H1 (cell line): ENCODE measurements at places on chromosomes 1 and 21. TPM values are rescaled to one million over a fixed set of nuclear protein-coding genes. Genes with fewer than 3 reads are reported as not detected.

GRCh38 chr1:147600119-147601111 is 59.1 kb downstream of the BCL9 start:
- no peak for DNase-seq
- peaks cover 2% of the 10 kb centered on the region for H3K4me1 ChIP-seq
- peak overlapping the region; percentile 17; the same call in 1 of the 2 replicates for H3K27ac ChIP-seq
- no peaks in the 10 kb centered on the region for H3K36me3 ChIP-seq

Gene CYP4Z1
- not detected in 2 replicates for polyA plus RNA-seq

Gene KCNK2
- 0.22 and 0.59 TPM in 2 replicates for polyA plus RNA-seq

Gene GCSAML
- polyA plus RNA-seq: not detected in 2 replicates

- H3K27me3 ChIP-seq: no peaks in the 10 kb centered on the region
- H3K27ac ChIP-seq: no peak overlapping the region
- no peaks in the 10 kb centered on the region; the same call in 1 of the 2 replicates for H3K4me1 ChIP-seq
- no peak overlapping the region for H3K4me3 ChIP-seq
Measured at GRCh38 chr1:92883297-92883696, 51.5 kb downstream of the RPL5 start.

GRCh38 chr1:119516680-119517079 is 9.7 kb downstream of the HSD3B1 start:
- H3K4me3 ChIP-seq: no peak overlapping the region
- H3K27me3 ChIP-seq: no peaks in the 10 kb centered on the region
- H3K27ac ChIP-seq: no peak overlapping the region
- DNase-seq: peak; percentile 50
- H3K36me3 ChIP-seq: no peaks in the 10 kb centered on the region

Gene OR2M5
- not detected in 2 replicates for polyA plus RNA-seq

Gene CDC42BPA
- 6.3 and 7.1 TPM in 2 replicates for polyA plus RNA-seq

Gene LCE1C
- polyA plus RNA-seq: not detected in 2 replicates

- no peaks in the 10 kb centered on the region for H3K36me3 ChIP-seq
- no peak overlapping the region for H3K27ac ChIP-seq
- no peaks in the 10 kb centered on the region for H3K27me3 ChIP-seq
- DNase-seq: no peak
- no peak overlapping the region for H3K4me3 ChIP-seq
Measured at GRCh38 chr1:21021311-21021710, 155.4 kb downstream of the EIF4G3 start.

GRCh38 chr1:118920124-118920717 is 67.9 kb downstream of the TBX15 start:
- H3K4me1 ChIP-seq: peaks cover 7% of the 10 kb centered on the region
- H3K27ac ChIP-seq: no peak overlapping the region
- no peak overlapping the region for H3K4me3 ChIP-seq

DNA sequence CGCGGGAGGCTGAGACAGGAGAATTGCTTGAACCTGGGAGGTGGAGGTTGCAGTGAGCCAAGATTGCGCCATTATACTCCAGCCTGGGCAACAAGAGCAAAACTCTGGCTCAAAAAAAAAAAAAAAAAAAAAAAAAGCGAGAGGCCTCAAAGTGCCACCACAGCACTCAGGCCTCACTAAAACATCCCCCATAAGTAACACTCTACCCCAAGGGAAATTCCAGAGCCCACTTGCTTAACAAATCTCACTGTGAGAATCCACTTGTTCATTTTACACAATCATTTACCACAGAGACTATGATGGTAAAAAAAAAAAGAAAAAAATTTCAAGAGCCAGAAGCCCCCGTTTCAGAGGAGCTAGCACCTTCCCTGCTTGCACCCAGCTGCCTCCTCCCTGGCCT is 26.3 kb upstream of the EXOSC10 start:
- DNase-seq: no peak
- H3K27ac ChIP-seq: no peak overlapping the region
- H3K27me3 ChIP-seq: no peaks in the 10 kb centered on the region
- no peak overlapping the region for H3K4me3 ChIP-seq

Gene ZC3H12A
- polyA plus RNA-seq: 10.0 and 13.7 TPM in 2 replicates

DNA sequence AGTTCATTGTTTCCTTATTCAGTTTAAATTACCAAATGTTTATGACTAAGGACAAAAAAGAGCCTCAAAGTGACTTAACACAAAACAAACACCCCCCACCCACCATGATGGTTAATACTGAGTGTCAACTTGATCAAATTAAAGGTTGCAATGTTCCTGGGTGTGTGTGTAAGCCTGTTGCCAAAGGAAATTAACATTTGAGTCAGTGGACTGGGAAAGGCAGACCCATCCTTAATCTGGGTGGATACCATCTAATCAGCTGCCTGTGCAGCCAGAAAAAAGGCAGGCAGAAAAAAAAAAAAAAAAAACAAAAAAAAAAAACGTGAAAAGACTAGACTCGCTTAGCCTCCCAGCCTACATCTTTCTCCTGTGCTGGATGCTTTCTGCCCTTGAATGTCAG is 543.4 kb downstream of the NEGR1 start:
- no peaks in the 10 kb centered on the region for H3K27me3 ChIP-seq
- H3K36me3 ChIP-seq: no peaks in the 10 kb centered on the region
- DNase-seq: no peak
- no peak overlapping the region for H3K27ac ChIP-seq
- peaks cover 9% of the 10 kb centered on the region for H3K4me1 ChIP-seq
- H3K4me3 ChIP-seq: no peak overlapping the region

GRCh38 chr1:25031966-25032667 is 102.0 kb upstream of the RUNX3 start:
- DNase-seq: no peak
- H3K4me3 ChIP-seq: no peak overlapping the region
- no peak overlapping the region for H3K27ac ChIP-seq
- H3K36me3 ChIP-seq: no peaks in the 10 kb centered on the region
- no peaks in the 10 kb centered on the region; the same call in 1 of the 2 replicates for H3K4me1 ChIP-seq

Gene RGS5
- polyA plus RNA-seq: 53.3 and 75.5 TPM in 2 replicates

Gene RBP7
- 2.7 and 5.7 TPM in 2 replicates for polyA plus RNA-seq

Gene SLC25A24
- 8.9 and 13.6 TPM in 2 replicates for polyA plus RNA-seq

- no peak overlapping the region for H3K4me3 ChIP-seq
- no peaks in the 10 kb centered on the region for H3K36me3 ChIP-seq
- H3K27me3 ChIP-seq: no peaks in the 10 kb centered on the region
- no peaks in the 10 kb centered on the region for H3K4me1 ChIP-seq
- no peak for DNase-seq
Measured at GRCh38 chr1:59707178-59707791, 107.5 kb upstream of the HOOK1 start.
